ENCODE measurements at places on chromosomes 1 and 21.

DNA sequence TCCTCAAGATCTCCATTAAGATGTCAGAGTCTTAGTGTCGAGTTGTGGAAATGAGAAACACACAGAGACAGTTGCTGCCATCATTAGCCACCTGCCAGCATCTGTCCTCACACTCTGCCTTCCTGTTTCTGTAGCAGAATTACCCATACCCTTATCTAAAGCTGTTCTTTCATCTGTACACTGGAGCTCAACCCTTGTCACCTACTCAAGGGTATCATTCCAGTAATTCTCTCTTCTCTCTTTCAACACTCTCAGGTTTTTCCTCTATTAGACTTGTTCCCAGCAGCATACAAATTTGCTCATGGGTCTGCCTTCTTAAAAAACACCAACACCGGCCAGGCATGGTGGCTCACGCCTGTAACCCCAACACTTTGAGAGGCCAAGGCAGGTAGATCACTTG, 27.4 kb upstream of the RNF2 start:
- DNase-seq = no peak

- DNase-seq = peak; percentile 36
Observed at GRCh38 chr1:113530021-113530420, 139.7 kb downstream of the MAGI3 start.

GRCh38 chr1:232798920-232799319, 6.3 kb upstream of the MAP10 start:
- no peak for DNase-seq

DNA sequence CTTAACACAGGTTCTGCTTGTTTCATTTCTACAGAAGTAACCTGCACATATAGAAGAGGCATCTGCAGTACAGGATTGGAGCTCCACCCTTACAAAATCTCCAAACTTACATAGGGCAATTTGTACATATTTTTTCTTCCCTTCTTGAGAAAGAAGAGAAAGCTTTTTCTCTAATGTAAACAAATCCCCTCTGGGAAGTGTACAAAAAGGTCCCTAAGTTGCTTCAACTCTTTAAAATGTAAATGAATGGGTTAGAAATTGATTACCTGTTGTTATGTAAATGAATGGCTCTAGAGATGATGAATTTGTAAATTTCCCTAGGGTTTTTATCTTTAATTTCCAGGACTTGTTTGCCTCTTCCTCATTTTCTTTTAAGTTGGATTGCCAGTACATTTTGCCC, 1183.7 kb downstream of the MRPL39 start:
- no peak for DNase-seq

DNA sequence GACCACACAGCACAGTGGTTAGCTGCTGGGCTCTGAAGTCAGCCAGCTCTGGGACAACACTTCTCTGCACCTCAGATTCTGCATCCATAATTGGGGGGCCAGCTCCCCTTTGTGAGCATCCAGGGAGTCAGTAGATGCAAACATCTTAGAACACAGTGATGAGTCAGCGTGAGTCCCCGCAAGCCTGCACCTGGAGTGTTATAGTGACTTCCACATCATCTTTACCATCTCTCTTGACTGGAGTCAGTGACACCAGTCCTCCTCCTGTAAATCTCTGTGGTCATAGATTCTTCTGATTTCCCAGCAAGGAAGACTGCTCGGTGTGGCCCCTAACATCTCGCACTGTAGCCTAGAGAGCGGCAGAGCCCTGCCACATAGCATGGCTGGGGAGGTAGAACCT, 13.9 kb upstream of the EDN2 start:
- DNase-seq = no peak

DNA sequence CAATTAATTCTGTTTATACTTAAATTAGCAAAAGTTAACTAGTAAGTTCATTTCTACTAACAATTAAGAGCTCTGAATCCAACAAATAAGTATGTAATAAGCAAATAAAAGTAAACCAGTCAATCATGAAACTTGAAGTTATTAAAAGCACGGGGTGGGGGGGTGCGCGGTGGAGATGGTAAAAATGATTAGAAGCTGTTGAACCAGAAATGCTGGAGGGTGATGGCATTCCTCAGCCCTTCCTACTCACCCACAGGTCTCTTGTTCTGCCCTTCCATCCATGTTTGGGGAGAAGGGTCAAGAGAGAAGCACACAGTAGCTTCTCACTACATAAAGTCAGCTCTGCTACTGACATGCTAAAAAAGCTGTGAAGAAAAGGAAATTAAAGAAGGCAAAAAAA, 63.5 kb downstream of the AKT3 start:
- DNase-seq = no peak

- DNase-seq = peak; percentile 46
Observed at GRCh38 chr21:17270229-17270628, 242.6 kb upstream of the CXADR start.

GRCh38 chr21:31644643-31645042, 14.8 kb upstream of the SOD1 start:
- DNase-seq = no peak

- no peak for DNase-seq
Observed at GRCh38 chr1:70546726-70547125, 135.7 kb downstream of the CTH start.

GRCh38 chr1:210372491-210372890, 43.8 kb downstream of the HHAT start:
- DNase-seq = no peak

- no peak for DNase-seq
Observed at GRCh38 chr21:26238646-26239045, 68.1 kb upstream of the APP start.

GRCh38 chr1:207815466-207815865, 63.6 kb downstream of the CD46 start:
- DNase-seq = no peak

DNA sequence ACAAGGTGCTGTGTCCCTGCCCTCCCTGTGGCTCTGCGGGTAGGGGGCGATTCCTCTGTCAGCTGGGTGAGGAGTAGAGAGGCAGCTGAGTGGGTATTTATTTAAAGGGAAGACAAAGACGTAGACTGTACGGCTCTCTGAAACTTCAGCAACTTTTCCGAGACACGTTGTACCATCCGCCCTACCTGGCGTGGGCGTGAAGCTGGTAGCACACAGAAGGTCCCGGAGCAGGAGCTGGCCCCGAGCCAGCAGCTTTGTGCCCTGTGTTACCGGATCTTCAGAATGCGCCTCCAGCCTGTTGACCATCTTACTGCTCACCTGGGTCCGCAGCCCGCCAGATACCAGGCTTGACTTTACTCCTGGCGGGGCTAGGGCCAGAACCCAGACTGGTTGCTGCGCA, 34.9 kb downstream of the PRKCZ start:
- DNase-seq = no peak

- DNase-seq = no peak
Observed at GRCh38 chr1:25505656-25506385, 37.6 kb upstream of the LDLRAP1 start.

GRCh38 chr1:50237056-50237455, 128.3 kb downstream of the ELAVL4 start:
- DNase-seq = no peak

DNA sequence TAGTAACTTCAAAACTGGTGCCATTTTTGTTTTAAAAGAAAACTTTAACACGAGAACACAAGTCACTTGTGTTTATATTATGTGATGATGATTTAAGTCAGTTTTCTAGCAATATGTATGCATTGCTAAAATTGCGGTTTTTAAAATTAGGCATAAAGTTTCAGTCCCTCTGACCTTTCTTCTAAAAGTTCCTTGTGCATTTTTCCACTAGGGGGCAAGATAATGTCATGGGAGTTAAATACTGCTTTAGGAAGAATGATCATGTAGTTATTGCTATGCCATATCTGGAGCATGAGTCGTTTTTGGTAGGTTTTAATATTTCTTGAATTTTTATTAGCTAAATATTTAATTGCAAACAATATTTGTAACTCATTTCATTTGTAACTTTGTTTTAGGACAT, 10.7 kb downstream of the CDC7 start:
- peak; percentile 69 for DNase-seq

GRCh38 chr1:179126338-179127060, 44.6 kb downstream of the TOR3A start:
- no peak for DNase-seq

- DNase-seq = no peak
Observed at GRCh38 chr1:211492511-211493132, 660 bp upstream of the RD3 start.

GRCh38 chr1:116292929-116293725, 79.9 kb upstream of the ATP1A1 start:
- no peak for DNase-seq

- peak; percentile 95 for DNase-seq
Observed at GRCh38 chr1:31306278-31306677, 9.4 kb downstream of the ZCCHC17 start.

DNA sequence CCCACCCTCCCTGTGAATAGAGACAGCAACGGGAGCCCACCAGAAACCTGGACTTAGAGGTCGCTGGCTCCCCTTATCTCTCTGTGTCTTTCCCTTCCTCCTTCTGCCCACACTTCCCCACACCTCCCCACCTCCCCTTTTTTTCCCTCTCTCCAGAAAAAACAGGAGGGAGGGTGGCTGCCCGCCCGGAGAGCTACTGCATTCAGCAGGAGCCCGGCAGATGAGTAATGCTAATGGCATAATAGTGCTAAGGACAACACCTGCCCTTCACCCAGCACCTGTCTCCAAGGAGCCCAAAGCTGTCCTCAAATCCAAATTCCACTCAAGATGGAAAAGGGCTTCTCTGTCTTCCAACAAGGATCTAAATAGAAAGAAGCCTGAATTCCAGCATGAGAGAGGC, 11.4 kb upstream of the PRELP start:
- DNase-seq = peak; percentile 54

DNA sequence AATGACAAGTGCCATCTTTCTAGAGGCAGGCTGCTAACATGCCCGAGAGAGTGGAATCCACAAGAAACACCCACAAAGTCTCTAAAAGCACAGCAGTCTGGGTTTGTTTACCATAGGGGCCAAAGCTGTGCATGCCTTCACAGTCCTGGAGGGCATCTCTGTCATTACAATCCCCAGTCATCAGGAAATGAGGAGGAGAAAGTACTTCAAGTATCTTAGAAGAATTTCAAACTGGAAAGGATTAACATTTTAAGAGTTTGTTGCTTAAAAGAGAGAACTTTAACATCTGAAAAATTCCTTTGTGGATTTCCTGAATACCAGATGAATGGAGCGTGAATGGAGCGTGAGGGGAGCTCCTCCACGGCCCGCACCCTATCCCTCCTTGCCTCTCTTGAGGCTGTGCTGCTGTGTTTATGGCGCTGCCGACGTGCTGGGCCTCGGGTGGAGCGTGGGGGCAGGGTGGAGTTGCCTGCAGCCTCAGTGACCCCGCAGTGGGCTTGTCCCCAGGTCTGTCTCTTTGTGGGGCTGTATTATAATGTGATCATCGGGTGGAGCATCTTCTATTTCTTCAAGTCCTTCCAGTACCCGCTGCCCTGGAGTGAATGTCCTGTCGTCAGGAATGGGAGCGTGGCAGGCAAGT, 23.3 kb downstream of the SLC6A17 start:
- DNase-seq = peak; percentile 59

DNA sequence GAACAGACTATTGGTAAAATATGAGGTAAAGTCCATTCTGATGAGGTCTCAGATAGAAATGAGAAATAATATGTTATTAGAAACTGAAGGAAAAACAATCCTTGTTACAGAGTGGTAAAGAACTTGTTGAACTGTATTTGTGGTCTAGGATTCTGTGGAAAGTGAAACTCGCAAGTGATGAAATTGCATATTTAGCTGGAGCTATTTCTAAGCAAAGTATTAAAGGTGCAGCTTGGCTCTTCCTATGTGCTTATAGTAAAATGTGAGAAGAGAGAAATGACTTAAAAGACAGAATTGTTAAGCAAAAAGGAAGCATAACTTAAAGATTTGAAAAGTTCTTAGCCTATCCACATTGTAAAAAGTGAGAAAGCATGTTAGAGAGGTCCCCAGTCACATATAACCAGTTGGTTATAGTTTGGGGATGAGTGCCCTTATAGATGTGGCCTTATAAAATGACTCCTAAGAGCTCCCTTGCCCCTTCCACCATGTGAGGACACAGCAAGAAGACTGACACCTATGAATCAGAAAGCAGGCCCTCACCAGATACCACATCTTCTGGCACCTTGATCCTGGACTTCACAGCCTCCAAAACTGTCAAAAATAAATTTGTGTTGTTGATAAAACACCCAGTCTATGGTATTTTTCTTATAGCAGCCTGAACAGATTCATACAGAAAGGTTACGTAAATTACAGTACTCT, 24.8 kb downstream of the PHTF1 start:
- no peak for DNase-seq

DNA sequence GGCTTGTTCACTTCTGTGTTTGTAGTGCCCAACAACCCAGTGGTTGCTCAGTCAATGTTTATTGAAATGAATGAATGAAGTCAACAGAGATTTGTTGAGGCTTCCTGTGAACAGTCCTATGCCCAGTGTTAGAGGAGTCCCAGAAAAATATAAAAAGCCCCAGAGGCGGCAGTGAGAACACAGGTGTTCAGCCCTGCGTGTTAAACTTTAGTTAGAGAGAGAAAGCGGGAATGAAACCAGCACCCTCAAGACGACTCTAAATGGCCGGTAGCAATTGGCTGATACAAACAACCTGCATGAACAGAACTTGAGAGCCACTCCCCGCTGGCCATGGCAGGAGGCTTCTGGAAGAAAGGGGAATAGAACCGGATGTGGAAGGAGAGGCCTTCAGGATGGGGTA, 22.6 kb downstream of the TMEM51 start:
- no peak for DNase-seq

- no peak for DNase-seq
Observed at GRCh38 chr1:225182716-225183115, 245.1 kb downstream of the LBR start.

- DNase-seq = no peak
Observed at GRCh38 chr1:32454726-32455125, 10.1 kb upstream of the ZBTB8B start.

DNA sequence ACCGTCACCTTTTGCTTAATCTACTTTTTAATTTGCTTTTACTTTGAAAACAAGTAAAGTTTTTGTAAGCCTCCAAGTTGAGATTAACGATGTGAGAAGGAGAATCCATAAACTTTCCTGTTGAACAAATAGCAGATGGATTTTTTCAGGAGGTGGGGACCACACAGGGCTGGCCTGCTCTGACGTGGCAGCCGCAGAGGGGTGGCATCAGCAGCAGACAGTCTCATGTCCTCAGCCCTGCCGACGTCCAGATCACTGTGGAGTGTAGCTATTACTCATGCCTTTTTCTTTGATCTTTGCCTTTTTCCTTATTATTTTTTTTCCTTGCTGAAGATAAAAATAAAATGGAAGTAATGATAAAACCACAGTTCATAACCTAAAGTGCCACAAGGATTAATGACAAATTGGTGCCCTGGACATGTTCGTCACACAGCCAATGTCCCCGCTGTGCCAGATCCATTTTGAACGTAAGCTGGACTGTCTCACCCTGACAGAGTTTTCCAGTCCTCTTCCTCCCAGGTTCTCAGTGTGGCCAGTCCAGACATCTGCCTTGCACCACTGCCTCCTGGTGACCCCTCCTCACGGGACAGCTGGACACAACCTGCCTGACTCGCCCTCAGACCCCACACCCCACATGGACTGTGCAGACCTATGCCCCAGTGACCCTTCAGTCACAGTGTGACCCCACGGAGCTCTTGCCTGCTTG, 15.4 kb upstream of the ZBTB21 start:
- DNase-seq = peak; percentile 74

DNA sequence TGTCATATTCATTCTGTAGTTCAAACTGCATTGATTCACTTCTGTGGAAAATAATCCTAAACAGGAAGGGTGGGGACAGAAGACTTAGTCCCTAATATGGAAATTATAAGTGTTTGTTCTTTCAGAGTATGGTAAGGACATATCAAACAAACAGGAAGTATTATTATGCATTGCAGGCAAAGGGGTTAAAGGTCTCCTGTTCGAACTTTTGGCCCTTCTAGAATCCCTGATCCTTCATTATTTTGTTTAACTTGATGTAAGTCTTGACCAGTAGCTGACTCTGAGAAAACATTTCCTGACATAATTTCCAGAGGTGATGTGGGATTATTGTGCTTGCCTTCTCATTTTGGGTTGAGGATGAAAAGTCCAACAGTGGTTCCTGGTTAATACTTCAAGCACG, 215.4 kb upstream of the ADGRL2 start:
- DNase-seq = no peak
